ENCODE measurements at places on chromosomes 13 and 19.

DNA sequence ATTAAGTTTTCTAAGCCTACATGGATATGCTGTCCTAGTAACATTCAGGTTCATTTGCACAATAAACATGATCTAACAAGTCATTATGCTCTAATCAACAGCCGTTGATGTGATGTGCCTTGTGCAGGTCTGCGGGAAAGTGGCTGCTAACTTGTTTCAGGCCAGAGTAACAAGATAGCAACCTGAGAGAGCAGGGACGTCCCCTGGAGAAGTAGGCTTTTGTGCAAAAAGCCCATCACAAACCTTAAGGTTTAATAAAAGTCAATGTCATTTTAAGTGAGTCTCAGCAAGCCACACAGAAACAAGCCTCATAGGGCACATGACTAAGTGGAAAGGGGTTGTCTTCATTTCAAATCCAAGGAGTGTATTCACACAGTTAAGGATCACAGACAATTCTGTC, 17.6 kb downstream of the FOXO1 start:
- no peak for DNase-seq

GRCh38 chr19:58479303-58479702, 3.2 kb downstream of the ZNF446 start:
- no peak for DNase-seq

- no peak for DNase-seq
Observed at GRCh38 chr13:90746230-90746629, 601.3 kb upstream of the MIR17HG start.

DNA sequence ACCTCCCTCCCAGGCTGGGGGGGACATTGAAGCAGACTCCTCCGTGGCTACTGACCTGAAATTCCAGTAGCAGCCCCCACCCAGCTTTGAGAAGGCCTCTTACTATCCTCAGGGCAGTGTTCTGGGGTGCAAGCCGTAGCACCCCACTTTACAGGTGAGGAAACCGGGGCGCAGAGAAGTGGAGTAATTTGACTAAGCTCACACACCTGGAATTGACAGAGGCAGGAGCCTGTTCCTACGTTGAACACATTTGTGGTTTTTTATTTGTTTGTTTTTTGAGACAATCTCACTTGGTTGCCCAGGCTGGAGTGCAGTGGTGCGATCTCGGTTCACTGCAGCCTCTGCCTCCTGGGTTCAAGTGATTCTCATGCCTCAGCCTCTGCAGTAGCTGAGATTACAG, 14.6 kb upstream of the S1PR4 start:
- DNase-seq = no peak

GRCh38 chr13:50290186-50290585, 274.9 kb downstream of the KCNRG start:
- DNase-seq = no peak

DNA sequence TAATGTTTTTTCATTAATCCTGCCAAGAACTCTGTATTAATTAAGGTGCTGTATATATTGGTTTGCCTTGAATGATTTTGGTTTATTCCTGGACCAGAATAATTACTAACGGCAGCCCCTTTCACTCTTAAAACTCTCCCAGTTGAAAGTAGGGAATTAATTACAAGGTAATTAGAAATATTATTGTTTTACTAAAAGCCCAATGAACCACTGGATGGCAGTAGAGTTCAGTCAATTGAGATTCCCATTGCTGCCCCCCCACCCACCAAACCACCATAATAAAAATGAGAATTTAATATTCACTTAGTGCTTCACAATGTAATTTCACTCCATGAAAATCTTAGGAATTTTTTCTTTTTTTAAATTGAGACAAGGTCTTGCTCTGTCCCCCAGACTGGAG, 13.7 kb downstream of the WBP4 start:
- no peak for DNase-seq

DNA sequence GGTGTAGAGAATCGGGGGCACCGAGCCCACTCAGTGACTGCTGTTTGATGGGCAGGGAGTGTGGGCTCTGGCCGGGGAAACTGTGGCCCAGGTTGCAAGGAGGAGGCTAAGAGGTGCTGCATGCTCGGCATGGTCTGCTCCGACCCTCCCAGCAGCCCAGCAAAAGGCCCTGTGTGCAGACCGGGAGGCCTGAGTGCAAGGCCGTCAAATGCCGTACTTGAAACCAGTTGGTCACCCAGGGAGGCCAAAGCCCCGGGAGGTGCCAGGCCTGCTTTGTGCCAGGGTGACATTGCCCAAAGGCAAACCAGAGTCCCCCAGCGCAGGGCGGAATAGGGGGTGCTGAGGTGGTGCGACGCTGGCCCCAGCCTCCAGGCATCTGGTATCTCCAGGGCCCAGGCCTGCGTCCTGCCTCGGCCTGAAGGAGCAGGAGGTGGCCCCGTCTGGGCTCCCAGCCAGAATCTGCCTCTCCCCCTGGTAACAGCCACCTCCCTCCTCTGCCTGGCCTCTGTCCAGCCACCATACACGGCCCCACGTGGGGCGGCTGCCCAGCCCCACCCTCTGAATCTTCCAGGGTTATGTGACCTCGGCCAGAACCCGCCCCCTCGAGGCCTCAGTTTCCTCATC, 4.0 kb downstream of the PIK3R2 start:
- DNase-seq = no peak

DNA sequence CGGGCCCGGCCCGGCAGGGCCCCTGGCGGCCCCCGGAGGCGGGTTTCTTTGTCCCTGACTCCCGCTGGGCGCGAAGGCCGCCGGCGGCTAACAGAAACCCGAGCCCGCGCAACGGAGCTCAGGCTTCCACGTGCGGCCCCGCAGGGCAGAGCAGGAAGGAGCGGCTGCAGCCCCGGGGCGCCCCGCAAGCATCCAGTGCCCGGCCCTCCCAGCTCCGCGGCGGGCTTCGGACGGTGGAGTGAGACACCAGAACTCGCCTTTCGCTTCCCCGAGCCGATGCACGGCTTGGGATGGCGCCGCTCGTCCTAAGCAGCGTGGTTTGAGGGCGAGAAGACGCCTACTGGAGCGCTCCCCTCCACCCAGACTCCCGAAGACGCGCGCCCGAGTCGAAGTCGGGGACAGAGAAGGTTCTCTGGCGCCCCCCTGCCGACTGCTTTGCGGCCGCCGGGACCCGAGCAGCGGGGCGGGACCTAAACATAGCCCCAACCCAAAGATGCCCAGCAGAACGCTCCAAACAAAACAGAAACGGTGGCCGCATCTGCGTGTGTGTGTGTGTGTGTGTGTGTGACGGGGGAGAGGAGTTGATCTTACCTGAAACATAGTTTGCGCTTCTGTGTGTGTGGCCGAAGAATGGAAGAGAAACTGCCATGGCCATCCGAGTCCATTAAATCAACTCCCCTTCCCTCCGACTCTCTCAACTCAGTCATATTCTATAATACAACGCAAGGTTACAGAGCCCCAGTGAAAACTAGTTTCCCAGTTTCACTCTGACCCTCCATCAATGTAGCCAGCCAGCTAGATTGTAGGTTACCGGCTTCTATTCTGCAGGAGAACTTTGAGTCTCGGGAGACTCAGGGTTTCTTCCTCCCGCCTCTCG, 629 bp upstream of the FGF9 start:
- DNase-seq = no peak

DNA sequence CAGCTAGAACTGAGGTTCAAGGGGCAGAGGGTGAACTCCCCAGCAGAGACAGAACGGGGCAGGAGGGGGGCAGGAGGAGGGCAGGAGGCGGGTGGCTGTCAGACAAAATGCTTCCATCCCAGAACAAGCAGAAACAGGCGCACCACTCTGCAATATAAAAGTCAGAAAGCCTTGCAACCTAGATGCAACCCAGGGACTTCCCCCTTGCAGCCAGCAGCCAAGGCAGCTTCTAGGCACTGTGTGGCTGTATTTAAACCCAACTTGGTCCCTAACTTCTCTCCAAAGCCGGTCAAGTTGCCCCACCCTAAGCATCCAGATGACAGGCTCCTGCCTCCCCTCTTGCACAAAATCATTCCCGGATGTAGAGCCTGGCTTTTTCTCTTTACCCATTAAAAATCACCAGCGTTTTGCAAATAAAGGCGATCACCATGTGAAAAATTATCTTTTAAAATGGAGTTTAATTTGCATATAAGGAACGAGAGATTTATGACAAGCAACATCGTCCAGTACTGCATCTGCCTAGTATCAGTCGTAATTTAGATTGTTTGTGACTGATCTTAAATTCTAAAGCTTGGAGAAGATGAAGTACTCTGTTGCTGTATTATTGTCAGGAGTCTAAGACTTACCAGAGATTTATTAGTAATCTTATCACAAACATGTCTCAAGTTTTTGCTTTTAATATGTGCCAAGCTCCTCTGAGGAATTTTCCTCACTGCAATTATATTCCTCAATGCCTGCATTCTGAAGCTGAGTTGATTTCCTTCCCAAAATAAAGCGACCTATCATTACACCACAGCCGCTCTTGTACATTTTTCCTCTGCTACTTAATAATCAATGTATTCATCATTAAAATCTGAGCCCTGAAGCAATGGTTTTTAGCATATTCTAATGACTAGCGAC, 307.1 kb upstream of the ZNF507 start:
- DNase-seq = no peak

GRCh38 chr19:12730064-12730463, 4.4 kb downstream of the TRIR start:
- no peak for DNase-seq

DNA sequence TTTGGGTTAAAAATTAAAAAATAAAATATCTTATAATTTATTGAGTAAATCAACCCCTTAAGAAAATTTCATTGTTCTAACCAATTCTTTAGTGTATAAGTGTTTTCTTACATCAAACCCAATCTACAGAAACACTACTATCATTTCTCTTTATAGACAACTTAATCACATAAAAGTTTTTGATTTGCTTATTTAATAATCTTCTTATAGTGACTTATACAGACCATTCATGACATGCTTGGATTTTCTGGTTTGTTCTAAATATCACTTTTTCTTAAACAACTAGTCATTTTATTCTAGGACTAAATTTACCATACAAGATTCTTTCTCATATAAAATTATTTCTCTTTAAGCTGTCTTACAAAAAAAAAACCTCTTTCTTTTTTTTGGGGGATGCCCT, 27.3 kb upstream of the ZSCAN5A start:
- DNase-seq = no peak

DNA sequence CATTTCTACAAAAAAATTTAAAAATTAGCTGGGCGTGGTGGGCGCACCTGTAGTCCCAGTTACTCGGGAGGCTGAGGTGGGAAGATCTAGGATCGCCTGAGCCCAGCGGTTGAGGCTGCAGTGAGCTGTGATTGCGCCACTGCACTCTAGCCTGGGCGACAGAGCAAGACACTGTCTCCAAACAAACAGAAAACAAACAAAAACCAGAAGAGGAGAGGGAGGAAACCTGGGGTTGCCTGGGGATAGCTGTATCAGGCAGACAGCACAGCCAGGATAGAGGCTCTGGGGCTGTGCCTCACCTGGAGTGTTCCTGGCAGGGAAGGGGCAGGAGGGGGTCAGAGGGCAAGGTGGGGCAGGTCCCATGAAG, 2.6 kb upstream of the POLR2E start:
- DNase-seq = no peak

DNA sequence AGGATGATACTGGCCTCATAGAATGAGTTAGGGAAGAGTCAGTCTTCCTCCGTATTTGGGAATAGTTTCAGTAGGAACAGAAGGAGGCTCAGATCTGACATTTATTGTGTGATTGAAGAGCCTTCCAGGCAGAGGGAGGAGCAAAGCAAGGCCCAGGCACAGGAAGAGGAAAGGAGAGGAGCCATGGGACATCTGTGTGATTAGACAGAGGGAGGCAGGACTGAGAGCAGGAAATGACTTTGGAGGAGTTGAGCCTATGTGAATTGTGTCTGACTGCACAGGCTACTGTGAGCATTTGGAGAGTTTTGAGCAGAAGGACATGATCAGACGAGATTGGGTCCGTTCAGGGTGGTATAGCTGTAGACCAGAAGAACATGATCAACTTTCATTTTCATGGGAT, 8.5 kb downstream of the SIGLEC7 start:
- DNase-seq = no peak

DNA sequence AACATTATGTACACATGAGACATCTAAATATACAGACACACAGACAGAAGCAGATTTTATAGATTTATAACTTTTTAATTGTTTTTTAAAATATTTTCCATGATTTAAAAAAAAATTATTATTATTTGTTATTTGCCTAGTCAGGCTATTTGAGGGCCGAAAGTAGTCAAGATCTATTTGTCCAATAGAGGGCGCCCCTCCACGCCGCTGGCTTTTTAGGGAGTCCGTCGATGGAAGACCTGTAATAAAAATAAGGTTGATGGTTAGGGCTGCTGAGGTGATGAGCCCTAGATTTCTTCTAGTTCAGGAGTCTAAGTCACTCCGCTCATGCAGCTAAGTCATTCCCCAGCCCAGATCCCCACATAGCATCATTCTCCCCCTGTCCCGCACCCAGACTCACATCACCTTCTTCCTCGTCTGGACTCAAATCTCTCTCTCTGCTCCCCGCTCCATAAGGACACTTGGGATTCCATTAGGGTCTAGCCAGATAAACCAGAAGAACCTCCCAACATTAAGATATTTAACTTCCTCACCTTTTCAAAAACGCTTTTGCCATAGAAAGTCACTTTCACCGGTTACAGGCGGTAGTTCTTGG, 33.9 kb upstream of the CEACAM21 start:
- peak; percentile 72 for DNase-seq

- no peak for DNase-seq
Observed at GRCh38 chr19:45142726-45143110, 18.1 kb downstream of the NKPD1 start.

DNA sequence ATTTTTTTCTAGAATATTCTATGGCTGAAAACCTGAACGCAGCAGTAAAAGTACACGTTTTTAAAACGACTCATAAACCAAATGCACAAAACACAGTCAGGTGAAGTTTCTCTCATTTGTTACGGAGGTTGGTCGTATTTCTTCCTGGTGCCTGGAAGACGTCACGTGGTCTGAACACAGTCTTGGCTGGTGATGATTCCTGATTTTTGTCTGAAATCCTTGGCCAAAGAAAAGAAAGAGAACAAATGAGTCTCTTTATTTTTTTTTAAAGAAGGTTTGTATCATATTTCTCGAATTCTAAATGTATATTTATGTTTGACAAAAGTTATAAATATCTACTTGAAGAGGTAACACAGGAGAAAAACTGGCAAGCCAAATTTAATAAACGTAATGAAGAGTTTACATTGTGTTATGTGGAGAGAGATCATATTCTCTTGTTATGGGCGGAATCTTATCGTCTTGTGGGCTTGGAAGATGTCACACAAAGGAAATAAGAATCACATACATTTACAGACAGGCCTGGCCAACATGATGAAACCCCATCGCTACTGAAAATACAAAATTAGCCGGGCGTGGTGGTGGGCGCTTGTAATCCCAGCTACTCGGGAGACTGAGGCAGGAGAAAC, 10.0 kb upstream of the PNMA8A start:
- no peak for DNase-seq

DNA sequence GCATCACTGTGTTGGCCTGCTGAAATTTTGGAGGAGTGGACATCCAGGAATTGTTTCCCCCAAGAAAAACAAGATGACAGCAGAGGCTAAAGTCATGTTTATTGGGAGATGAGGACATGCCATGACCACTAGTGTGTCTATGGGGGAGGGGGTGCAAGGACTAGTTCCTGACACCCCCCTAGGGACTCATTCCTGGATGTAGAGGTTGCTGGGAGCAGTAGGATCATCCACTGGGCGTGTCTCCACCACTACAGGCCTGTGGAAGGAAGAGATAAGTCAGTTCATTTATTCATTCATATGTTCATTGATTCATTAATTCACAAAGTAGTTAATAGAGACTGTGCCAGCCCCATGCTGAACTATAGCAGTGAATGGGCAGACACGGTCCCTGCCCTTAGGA, 30.2 kb downstream of the MAP4K1 start:
- no peak for DNase-seq

All from activated CD4-positive, alpha-beta T cell treated with anti-CD3 and anti-CD28 coated beads for 24 hours (primary cell).